ENCODE measurements at places on chromosomes 1 and 21.
A peak's percentile ranks its signal among the peaks of the same experiment; 100 is the strongest.

GRCh38 chr1:101257500-101258325 lies 20.9 kb downstream of the S1PR1 start:
- no peak for DNase-seq

- no peak for DNase-seq
These were observed 3.4 kb downstream of the C1orf53 start for GRCh38 chr1:197905699-197906351.

DNA sequence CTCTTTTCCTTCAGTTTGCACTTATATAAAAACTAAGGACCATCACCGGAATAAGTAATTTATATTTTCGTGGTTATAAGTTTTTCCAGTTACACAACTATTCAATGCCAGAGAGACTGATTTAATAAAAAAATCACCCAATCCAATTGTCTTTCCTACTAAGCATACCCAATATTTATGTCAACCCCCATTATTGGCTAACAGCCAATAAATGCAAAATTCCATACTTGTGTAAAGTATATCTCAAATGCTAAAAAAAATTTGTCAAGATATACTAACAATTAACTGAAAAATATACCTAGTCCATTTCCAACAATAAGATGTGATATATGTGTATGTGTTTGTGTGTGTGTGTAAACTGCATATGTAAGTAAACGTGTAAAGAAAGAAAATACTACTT lies 117.4 kb downstream of the AGBL4 start:
- DNase-seq = no peak

DNA sequence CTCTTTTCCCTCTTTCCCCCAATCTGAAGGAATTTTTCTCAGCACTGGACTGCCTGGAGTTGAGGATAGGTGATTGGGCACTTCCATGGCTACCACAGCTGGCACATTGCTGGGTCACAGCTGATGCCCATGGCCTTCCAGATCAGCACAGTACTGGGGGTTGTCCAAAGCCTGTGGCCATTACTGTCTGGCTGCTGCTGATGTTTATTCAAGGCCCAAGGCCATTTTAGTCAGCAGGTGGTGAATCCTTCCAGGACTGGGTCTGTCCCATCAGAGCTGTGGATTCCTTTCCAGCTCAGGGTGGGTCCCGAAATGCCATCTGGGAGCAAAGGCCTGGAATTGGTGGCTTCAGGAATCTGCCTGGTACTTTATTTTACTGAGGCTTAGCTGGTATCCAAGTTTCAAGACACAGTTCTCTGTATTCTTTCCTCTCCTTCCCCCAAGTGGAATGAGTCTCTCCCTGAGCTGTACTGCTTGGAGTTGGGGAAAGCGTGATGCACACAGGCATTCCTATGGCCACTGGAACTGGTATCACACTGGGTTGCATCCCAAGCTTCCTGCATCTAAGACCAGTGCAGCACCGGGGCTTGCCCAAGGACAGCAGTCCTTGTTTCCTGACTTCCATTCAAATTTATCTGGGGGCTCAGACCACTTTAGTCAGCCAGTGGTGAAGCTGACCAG lies 19.1 kb downstream of the GPR88 start:
- DNase-seq = no peak

DNA sequence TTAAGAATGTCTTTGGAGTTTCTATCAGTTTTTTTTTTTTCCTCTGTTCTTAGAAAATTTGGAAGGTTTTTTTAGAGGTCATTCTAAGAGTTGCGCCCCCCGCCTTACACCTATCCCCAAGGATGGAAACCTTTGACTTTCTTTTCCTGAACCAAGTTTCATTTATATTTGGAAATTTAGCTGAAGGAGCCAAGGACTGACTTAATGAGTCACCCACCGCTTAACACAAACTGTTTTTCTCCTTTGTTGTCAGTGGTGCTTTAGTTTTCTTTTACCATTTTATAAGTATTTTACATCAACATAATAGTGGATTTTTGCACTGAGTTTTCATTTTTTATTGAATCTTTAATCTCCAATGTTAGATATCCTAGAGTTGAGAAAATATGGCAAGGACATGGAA lies 25.3 kb downstream of the USP25 start:
- DNase-seq = no peak

- no peak for DNase-seq
These were observed 948 bp downstream of the SEMA4A start for GRCh38 chr1:156154317-156154749.

- DNase-seq = no peak
These were observed 64.1 kb downstream of the USP24 start for GRCh38 chr1:55150880-55151588.

GRCh38 chr1:246448373-246448772 lies 58.7 kb downstream of the SMYD3 start:
- no peak for DNase-seq

GRCh38 chr1:54471588-54471987 lies 65.4 kb upstream of the SSBP3 start:
- DNase-seq = no peak

GRCh38 chr1:85148524-85149250 lies 52.1 kb downstream of the SYDE2 start:
- DNase-seq = peak; percentile 62

- DNase-seq = no peak
These were observed 14.7 kb downstream of the KIAA1614 start for GRCh38 chr1:180927348-180927747.

- DNase-seq = no peak
These were observed 64.0 kb downstream of the SLC9A1 start for GRCh38 chr1:27090911-27091310.

DNA sequence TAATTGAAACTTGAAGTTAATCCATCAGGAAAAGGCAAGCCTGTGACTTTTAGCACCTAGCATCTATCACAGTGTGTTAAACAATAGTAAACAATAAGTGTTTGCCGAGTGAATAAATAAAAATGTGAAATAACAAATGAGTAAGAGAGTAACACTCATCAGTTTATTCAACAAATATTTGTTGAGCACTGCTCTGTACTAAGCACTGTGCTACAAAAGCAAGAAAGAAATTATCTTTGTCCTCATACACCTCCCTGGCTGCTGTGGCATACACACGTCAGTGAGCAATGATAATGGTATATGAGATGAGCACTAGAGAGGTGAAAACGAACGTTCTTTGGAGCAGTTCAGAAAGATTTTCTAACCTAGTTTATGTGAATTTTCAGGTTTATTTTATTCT lies 295.0 kb upstream of the LRRC7 start:
- DNase-seq = no peak

DNA sequence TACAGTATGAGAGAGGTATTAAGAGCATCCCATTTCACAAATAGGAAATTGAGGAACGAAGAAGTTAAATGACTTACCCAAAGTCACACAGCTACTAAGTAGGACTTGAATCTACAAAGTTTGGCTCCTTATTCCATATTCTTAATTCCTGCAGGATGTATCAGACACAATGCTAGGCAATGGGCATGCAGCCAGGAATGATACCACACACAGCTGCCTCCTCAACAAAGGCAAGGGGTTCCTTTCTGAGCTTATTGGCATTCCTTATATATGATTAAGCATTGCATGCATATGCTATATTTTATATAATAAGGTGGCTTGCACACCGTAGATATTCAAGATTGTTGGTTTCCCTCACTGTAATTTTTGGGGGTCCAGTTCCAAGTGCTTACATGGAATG lies 34.2 kb upstream of the JUN start:
- DNase-seq = peak; percentile 99

DNA sequence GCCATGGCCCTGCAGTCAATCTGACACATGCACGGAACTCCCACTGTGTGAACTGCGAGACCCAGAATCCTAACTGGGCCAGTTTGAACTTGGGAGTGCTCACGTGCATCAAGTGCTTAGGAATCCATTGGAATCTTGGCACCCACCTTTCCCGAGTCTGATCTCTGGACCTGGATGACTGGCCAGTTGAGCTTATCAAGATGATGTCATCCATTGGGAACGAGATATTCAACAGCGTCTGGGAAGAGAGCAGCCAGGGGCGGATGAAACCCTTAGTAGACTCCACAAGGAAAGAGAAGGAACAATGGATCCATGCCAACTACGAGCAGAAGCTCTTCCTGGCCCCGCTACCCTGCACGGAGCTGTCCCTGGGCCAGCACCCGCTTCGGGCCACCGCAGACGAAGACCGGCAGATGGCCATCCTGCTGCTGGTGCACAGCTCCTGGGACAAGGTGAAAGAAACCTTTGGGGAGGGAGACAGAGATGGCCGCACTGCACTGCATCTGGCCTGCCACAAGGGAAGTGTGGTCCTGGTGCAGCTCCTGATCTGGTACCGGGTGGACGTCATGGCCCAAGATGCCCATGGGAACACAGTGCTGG lies 3.1 kb upstream of the TDRD5 start:
- DNase-seq = no peak

DNA sequence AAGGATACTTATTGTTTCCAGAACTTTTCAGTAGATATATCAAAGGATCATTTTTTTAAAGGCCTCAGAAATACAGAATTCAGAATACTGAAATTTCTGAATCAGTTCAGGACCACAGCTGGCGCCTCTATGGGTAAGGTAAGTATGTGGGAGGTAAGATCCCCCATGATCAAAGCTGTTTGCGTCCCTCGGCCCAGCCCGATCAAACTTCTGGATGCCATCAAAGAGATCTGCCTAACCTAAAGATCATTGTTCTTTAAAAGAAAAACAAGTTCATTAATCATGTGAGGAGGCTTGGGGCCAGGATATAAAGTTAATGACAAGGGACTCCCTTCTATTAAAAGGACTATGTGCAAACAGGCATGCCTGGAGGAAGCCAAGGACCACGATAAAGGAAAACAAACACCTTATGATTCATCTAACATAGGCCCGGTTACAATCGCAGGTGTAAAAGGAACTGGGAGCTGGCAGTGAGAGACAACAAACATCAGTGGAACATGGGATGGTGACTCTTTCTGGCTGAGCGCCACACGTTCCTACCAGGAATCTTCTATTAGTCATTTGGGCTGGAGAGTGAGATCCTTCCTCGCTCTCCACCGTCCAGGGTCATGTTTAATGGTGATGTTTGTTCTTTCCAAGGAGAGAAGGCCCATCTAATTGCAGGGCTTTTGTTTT lies 2.8 kb upstream of the BACE2 start:
- DNase-seq = peak; percentile 38

- DNase-seq = peak; percentile 14
These were observed 115.1 kb upstream of the TMEM51 start for GRCh38 chr1:15038232-15039016.

DNA sequence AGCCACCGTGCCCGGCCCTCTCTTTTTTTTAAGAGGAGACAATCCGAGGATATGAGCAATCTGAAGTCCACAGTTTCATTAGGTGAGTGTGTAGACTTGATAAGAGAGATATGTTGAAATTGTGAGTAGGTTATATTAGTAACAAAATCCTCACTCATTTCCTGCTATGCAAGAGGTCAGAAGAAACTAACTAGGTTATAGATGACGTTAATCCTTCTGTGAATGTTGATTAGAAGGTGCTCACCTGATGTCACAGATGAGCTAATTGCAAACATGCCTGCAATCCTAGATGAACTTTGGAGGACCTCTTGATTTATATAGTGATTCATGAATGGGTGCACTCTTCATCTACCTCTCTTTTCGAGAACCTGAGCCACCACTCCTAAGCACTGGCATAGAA lies 29.3 kb downstream of the NTMT2 start:
- DNase-seq = no peak

GRCh38 chr1:9315411-9316079 lies 22.9 kb downstream of the SPSB1 start:
- no peak for DNase-seq

DNA sequence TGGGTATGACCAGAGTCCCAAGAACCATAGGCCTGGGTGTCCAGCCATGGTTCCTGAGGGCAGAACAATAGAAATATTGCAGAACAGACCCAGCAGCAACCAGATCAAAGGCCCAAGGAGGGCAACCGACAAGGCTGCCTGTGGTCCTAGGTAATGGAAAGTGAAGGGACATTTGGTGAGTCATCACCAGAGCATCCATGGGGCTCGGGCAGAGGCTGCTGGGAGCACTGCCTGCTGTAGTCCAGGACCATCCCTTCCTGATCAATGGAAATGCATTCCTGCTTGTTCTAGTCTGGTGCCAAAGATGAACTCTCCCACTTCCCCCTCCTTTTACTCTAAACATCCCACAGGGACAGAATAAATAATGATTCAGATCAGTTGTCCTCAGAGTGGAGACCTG lies 172.8 kb upstream of the CACNA1E start:
- no peak for DNase-seq

- no peak for DNase-seq
These were observed 46.3 kb upstream of the TARBP1 start for GRCh38 chr1:234525099-234525799.

DNA sequence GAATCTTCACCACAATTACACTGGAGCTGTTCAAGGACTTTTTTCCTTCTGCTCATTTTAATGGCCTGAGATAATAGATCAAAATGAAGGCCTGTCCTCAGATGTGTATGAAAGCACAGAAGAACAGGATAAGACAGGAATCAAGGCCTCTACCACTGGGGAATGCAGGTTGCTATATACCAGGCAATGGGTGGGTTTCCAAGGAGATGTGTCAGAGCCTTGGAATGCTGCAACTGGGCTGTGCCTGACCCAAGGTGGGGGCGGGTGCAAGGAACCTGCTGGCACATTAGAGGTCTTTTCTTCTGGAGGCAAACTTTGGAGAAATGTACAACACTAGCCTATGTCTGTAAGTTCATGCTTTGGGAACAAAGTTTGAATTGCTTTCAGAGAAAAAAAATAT lies 21.7 kb upstream of the LAMC2 start:
- DNase-seq = peak; percentile 77

- DNase-seq = no peak
These were observed 417.6 kb downstream of the NPHP4 start for GRCh38 chr1:5574641-5575040.

DNA sequence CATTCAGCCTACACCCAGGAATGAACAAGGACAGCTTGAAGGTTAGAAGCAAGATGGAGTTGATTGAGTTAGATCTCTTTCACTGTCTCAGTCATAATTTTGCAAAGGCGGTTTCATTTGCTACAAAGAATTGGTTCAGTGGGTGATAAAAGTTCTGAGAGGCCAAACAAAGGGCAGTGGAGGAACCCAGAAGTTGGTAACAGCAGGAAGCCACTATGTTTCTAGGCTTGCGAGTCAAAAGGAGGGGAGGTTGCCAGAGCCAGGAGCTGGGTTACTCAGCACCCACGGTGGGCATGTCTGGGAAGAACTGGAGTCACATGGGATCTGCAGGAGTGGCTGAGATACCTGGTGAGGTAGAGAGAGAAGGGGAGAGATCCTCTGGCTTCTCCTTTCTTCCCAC lies 64.2 kb upstream of the MRPS6 start:
- no peak for DNase-seq

DNA sequence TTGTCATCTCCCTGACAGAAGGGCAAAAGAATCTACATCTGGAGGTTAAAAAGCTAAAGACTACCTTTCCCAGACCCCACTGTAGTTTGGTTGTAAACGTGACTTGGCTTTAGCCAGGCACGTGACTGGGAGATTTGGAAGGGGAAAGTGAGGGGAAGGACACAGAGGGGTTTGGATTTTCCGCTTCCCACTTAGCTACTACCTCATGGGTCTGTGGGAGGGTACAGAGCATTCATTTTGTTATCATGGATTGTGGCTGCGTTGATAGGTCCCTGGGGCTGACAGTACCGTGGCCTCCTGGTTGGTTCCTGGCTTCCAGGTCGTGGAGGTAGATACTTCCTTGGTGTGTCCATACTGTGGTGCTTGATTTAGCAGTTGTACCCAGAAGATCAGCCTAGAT lies 2.6 kb downstream of the CHD1L start:
- DNase-seq = no peak

Data from fibroblast of upper back skin (primary cell).